ENCODE measurements at places on chromosomes 3 and 15.

DNA sequence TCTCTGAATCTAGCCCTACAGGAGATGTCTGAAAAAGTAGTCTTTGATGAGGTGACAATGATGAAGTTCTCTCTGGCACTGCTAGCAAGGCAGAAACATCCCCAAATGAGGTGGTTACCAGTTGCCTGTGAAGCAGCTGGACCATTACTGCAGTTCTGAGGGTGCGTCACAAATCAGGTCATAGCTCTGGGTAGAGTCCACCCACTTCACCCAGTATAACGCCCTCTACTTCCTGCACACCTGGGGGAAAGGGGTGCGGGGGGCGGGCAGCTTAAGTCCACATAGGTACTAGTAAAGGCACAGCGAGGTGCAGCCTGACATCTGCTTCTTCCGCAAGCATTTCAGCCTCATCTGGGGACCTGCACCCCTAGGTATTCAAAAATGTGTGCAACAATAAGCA lies 13.4 kb upstream of the SATB1 start:
- no peak for DNase-seq

- no peak for DNase-seq
Observed at GRCh38 chr15:78010067-78010466, 67.4 kb downstream of the TBC1D2B start.

GRCh38 chr3:150079029-150079739 lies 108.5 kb upstream of the PFN2 start:
- no peak for DNase-seq

DNA sequence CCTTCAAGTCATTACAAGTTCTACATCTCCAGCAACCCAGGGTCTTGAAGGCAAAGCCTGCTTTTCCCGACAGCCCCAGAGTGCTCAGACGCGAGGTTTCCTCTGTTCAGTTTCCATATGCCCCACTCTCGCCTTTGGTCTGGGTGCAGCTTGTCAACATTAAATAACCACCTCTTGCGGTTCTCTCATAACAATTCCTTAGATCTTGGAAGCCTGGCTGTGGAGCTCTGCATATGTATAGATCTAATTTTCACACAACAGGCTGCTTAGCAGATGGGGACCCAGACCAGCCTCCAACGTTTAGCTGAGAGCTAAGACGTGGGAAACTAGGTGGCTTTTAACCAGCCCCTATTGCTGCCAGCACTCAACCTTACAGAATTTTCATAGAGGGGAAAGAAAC lies 295.5 kb downstream of the RPLP1 start:
- no peak for DNase-seq

GRCh38 chr3:120151791-120152190 lies 57.5 kb upstream of the GSK3B start:
- no peak for DNase-seq

DNA sequence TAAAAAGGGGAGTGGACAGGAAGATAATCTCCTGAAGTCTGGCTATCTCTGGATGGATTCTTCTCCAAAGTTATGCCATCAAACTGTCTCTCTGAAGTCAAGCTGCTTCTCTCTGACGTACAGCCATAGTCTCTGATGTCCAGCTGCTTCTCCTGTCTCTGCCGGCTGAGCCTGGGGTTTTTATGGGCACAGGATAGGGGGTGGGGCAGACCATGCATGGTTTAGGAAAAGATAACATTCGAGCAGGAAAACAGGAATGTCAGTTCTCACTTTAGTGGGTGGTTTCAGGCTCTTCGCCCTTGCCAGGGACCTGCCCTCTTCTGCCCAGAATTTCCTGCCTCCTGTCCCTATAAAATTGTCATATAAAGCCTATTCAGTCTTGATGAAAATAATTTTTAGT lies 110.9 kb upstream of the ROBO1 start:
- no peak for DNase-seq

All from stimulated activated CD4-positive, alpha-beta T cell treated with anti-CD3 and anti-CD28 coated beads, Interleukin-1b, Interleukin-23, amount 100 ng/mL, for 1 hour (primary cell).